ENCODE measurements at places on chromosomes 7 and 10.

- no peak for DNase-seq
These were observed 12.1 kb downstream of the OR9A4 start for GRCh38 chr7:141928146-141928844.

DNA sequence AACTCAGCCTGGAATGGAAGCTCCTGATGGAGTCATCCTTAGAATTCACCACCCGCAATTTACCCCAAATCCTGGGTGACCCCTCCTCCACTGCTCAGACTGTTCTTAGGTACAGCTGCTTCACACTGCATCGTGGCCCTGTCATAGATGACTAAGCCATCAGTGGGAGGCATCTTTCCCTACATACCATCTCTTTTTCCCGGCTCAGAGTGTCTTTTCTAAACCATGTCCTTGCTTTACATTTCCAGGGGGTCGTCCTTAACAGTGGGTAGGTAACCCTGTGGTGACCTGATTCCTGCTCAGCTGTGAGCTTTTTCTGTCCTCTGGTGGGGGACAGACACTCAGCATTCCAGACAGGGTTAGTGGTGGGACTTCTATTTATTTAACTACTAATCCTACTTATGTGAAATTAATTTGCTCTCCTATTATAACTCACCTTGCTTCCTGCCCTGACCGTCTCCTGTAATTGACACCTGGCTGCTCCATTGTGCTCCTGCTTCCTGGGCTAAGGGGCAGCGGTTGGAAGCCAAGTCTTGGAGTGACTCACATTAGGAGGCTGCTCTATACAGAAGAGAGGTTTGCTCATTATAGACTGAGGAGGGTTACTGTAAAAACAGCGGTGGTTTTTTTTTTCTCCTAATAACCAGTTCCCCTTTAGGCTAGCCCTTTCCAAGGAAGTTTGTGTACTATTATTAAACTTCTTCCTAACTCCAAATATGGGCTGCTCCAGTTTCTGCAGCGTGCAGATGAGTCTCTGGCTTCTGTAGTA, 40.6 kb downstream of the PYROXD2 start:
- no peak for DNase-seq

GRCh38 chr7:151351027-151351426, 9.4 kb downstream of the NUB1 start:
- no peak for DNase-seq

DNA sequence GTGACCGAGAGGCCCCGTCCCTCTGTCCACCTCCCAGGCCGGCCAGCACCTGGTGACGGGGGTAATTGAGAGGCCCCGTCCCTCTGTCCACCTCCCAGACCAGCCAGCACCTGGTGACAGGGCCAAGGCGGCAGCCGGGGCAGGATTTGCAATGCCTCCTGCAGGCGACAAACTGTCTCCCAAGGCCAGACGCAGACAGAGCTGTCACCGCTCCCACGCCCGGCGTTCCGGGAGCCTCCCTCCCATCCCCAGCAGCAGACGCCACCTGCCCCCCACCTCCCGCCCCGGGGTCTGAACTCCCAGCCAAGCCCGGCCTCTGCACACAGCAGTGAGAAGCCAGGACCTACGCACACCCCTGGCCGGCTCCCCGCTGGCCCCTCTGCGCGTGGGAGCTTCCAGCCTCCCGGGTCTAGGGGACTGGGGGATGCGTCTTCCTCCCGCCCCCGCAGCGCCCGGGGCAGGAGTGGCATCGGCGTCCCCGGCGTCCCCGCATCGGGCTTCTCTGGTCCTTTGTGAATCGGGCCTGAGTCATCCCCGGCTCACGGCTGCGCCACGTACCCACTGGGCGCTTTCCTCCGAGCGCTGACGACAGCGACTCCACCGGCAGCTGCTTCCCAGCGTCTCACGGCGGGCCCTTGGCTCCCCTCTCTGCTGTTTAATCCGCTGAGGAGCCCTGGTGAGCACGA, 95.1 kb upstream of the DIP2C start:
- no peak for DNase-seq

- DNase-seq = no peak
These were observed 319.9 kb upstream of the AKR1E2 start for GRCh38 chr10:4506095-4506494.

GRCh38 chr10:8449909-8450308, 395.4 kb downstream of the GATA3 start:
- no peak for DNase-seq

GRCh38 chr7:39808796-39809481, 141.1 kb upstream of the CDK13 start:
- no peak for DNase-seq

DNA sequence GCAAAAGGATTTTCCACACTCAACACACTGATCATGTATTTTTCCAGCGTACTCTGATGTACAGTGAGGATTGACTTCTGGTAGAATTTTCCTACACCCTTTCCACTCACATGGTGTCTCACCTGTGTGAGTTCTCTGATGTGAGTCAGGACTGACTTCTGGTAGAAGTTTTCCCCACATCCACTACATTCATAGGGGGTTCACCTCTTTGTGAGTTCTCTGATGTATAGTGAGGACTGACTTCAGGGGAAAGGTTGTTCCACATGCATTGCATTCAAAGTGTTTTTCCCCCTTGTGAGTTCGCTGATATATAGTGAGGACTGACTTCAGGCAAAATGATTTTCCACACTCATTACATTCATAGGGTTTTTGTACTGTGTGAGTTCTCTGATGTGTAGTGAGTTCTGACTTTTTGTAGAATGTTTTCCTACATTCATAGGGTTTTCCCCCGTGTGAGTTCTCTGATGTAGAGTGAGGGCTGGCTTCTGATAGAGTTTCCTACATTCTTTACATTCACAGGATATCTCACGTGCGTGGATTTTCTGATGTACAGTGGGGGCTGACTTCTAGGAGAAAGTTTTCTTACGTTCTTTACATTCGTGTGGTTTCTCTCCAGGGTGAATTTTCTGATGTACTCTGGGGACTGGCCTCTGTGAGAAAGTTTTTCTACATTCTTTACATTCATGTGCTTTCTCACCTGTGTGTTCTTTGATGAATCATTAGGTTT, 146.5 kb downstream of the GLRX3 start:
- DNase-seq = no peak

DNA sequence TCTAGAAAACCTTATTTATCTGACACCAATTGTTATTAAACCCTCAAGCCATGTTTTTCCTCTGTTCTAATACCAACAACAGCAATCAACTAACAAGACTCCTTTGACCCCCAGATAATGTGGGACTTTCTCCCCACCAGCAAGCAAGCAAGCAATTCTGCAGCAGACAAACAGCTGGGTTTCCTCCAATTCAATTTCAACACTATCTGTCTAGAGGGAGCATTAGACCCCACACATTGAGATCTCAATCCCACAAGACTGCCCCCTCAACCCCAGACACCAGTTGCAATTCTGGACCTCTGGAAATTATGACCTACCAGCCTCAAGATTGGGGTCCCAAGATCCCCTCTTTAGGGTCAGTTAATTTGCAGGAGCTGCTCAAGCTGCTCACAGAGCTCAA, 89.4 kb upstream of the TMEM26 start:
- no peak for DNase-seq

DNA sequence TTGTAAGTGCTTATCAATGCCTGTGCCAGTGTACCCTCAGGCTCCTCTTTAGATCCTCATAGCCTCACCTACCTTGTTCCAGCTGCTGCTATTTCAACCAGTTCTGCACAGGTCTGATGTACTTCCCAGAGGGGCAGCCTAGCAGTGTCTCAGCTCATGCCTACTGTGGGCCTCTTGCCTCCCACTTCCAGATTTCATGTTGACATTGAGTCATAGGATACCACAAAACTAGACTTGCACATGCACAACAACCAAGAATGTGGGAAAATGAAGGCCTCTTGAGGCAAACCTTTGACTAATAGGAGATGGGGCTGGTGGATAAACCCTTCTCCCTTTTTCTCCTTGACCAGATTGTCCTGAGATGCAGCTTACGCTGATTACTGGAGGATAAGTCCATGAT, 31.0 kb downstream of the PON3 start:
- DNase-seq = no peak
